ENCODE measurements at places on chromosomes 12 and 14. TPM values are rescaled to one million over a fixed set of nuclear protein-coding genes. Genes with fewer than 3 reads are reported as not detected.

Gene RERGL
- total RNA-seq = 1.5 TPM

Gene GNB3
- total RNA-seq = 0.32 TPM

Gene FMNL3
- total RNA-seq = 8.6 TPM

Gene ARHGAP9
- 27.3 TPM for total RNA-seq

Gene CACNB3
- 40.8 TPM for total RNA-seq

Gene SERPINA12
- total RNA-seq = not detected

Gene C3AR1
- 2.4 TPM for total RNA-seq

All from transverse colon (tissue), 4 donors.